ENCODE measurements at places on chromosomes 5 and 9. TPM values are rescaled to one million over a fixed set of nuclear protein-coding genes. Genes with fewer than 3 reads are reported as not detected.

STPG3 gene
- 3.4 TPM for polyA plus RNA-seq

GHR gene
- 10.5 TPM for polyA plus RNA-seq

CDKN2A gene
- 0.15 TPM for polyA plus RNA-seq

OGN gene
- 184 TPM for polyA plus RNA-seq

IL13 gene
- polyA plus RNA-seq: 0.07 TPM

BTNL3 gene
- 158 TPM for polyA plus RNA-seq

DNA sequence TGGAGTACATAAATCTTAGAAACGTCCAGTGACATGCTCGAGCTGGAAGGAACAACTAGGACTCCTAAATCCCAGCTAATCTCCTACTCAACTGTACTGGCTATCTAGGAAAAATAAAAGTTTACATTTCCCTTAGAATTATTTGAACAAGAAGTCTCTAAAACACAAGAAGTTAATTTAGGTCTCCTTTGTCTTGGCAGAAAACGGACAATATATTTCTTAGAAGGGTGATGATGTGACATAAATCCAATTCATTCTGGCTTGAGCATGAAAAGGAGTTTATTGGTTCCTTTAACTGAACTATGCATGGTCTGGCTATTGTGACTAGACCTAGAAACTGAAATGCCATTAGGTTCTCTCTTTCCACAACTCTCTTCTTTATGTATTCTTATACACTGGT is 1242.2 kb upstream of the DMAC1 start:
- H3K27me3 ChIP-seq: no peaks in the 10 kb centered on the region
- H3K36me3 ChIP-seq: no peaks in the 10 kb centered on the region
- DNase-seq: no peak
- H3K4me3 ChIP-seq: no peak overlapping the region

- H3K4me1 ChIP-seq: no peaks in the 10 kb centered on the region
- no peak overlapping the region for H3K27ac ChIP-seq
- no peaks in the 10 kb centered on the region for H3K36me3 ChIP-seq
- no peak overlapping the region for H3K4me3 ChIP-seq
- no peaks in the 10 kb centered on the region for H3K27me3 ChIP-seq
Measured at GRCh38 chr5:92917044-92917443, 664.0 kb downstream of the NR2F1-AS1 start.

- H3K4me3 ChIP-seq: no peak overlapping the region
- H3K27me3 ChIP-seq: no peaks in the 10 kb centered on the region
- no peak for DNase-seq
- H3K4me1 ChIP-seq: no peaks in the 10 kb centered on the region
- peak overlapping the region; percentile 26 for H3K27ac ChIP-seq
- no peaks in the 10 kb centered on the region for H3K36me3 ChIP-seq
Measured at GRCh38 chr5:178372142-178372571, 139.6 kb upstream of the PHYKPL start.

DNA sequence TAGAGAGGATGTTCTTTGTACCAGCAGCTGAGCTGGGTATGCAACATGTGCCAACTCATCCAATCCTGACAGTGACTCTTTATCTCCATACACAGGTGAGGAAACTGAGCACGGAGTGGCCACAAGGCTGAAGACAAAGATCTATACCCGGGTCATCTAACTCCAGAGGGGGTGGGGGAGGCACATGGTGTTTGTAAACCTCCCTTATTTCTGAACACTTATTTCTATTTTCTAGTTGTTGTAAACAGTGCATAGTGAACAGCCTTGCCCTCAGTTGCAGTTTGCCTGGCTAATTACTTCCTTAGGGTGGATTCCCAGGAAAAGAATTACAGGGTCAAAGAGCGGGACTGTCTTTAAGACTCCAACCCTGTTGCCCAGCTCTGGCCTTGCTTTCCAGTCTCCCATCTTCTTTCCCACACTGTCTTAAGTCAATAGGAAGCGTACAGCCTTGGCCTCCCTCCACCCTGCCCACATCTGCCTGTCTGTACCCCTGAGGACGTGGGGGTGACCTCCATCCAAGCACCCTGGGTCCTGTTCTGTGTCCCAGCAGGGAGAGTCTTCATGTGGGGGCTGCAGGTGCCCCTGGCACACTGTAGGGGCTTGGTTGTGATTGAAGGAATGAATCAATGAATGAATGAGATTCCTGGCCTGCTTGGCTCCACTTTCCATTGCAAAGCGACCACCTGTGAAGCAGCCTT is 13.2 kb upstream of the FIBCD1 start:
- no peak overlapping the region for H3K27ac ChIP-seq
- DNase-seq: no peak
- H3K27me3 ChIP-seq: peaks cover 19% of the 10 kb centered on the region
- no peaks in the 10 kb centered on the region for H3K4me1 ChIP-seq
- no peaks in the 10 kb centered on the region for H3K36me3 ChIP-seq

- no peak overlapping the region for H3K27ac ChIP-seq
- H3K27me3 ChIP-seq: no peaks in the 10 kb centered on the region
- H3K36me3 ChIP-seq: no peaks in the 10 kb centered on the region
- DNase-seq: no peak
- H3K4me1 ChIP-seq: peaks cover 10% of the 10 kb centered on the region
Measured at GRCh38 chr5:104942735-104943134, 1380.1 kb upstream of the NUDT12 start.

DNA sequence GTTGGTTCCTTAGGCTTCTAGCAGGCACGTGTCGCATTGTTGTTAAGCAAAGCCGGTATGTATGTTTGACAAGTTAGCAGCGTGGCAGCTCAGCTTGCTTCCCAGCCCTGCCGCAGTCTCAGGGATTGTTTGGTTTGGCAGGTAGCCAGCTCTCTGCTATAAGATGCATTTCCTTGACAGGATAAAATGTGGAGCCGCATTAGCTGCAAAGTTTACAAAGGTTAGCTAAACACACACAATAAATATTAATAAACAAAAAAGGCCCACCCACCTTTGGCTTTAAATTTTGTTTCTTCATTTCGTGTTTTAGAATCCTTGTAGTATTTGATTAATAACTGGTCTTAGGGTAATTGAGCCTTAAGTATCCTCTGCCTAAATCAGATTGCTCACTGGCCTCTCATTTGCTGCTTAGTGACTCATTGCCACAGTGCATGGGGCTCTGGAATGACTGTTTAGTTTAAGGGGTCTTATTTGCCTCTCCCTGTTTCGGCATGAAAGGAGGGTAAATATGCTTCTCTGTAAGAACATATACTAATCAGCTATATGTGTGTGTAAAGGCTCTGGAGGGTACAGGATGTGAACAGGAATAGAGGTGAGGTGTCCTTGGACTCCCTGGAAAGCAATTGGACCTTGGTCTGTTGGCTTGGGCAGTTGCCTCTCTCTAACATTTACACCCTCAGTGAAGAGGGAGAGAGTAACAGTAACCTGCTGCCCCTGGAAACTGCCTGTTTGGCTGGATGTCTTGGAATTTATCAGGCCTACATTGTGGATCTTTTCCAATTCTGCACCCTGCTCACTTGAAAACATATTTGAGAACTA is 122.0 kb downstream of the GDNF start:
- H3K27ac ChIP-seq: peak overlapping the region; percentile 47
- H3K27me3 ChIP-seq: no peaks in the 10 kb centered on the region
- DNase-seq: peak; percentile 84
- no peaks in the 10 kb centered on the region for H3K36me3 ChIP-seq

DNA sequence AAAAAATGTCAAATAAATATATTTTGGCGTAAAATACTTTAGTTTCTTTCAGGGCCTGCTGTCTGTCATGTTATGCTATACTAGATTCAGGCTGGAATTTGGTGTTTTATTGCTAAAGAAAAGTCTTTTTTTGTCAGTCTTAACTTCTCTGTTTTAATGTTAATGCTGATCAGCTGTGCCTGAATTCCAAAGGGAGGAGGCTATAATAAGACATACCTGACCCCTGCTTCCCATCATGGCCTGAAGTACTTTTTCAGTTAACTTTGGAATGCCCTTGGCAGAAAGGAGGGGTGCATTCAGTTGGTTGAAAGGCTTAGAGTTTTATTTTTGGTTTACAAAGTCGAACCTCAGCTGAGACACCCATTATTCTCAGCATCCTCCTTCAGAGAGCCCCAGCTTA is 58.1 kb upstream of the PANK3 start:
- H3K27ac ChIP-seq: no peak overlapping the region
- no peaks in the 10 kb centered on the region for H3K27me3 ChIP-seq
- no peaks in the 10 kb centered on the region for H3K4me1 ChIP-seq
- H3K4me3 ChIP-seq: no peak overlapping the region

DNA sequence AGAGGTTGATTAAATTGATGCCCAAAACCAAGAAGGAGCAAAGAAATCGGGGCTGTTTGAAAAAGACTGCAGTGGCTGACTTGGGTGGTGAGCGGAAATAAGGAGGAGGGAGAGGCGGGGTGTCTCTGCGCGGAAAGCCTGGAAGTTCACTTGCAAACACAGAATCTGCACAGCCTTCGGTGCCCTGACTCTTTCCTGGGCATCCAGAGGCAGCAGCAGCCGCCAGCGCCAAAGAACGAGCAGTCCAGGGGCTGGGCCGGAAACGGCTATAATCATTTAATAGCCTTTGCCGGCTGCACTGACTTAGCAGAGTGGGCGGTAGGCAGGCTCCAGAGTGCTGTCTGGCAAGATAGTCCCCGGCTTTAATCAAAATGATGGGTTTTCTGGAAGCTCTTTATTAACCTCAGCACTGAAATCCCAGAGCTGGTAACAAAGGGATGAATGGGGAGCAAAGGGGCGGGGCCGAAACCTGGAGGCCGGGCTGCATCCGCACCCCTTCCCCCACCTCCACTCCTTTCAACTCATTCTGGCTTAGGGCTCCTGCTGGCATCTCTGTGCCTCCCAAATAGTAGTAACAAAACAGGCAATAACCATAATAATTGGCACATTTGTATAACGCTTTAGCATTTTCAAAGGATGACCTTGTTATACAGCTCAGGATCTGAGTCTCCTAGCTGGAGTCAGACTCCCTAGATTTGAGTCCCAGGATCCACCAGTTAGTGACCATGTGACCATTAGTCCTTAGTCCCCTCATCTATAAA is 35.7 kb downstream of the PCDHAC2 start:
- DNase-seq: peak; percentile 10
- H3K27me3 ChIP-seq: peaks cover 14% of the 10 kb centered on the region
- H3K4me3 ChIP-seq: no peak overlapping the region
- H3K36me3 ChIP-seq: no peaks in the 10 kb centered on the region
- no peaks in the 10 kb centered on the region for H3K4me1 ChIP-seq

GRCh38 chr5:438481-438981 is 4.4 kb upstream of the EXOC3 start:
- no peaks in the 10 kb centered on the region for H3K27me3 ChIP-seq
- no peak for DNase-seq
- H3K36me3 ChIP-seq: no peaks in the 10 kb centered on the region
- H3K27ac ChIP-seq: no peak overlapping the region
- H3K4me1 ChIP-seq: peaks cover 6% of the 10 kb centered on the region

DNA sequence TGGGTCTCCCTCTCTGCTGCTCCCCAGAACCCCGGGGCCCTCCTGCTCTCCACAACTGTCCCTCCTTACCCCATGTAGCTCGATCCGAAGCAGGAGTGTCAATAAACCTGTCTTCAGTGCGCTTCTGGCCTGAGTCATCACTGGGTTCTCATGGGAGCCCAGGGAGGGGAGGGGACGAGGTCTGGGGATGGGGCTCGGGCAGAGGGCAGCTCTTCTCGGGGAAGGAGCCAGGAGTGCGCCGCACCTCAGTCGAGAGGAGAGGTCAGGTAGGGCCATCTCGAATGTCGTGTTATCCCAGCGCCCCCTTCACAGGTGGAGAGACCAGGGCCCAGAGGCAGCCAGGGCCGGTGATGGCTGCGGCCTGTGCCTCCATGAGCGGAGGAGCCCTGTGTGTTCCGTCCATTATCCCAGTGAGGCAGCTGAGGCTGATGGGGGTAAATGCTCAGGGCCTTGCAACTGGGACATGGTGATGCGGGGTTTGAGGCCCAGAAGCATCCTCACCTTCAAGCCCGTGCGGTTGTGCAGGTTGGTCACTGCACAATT is 52.1 kb downstream of the LRSAM1 start:
- H3K27me3 ChIP-seq: no peaks in the 10 kb centered on the region
- H3K27ac ChIP-seq: no peak overlapping the region
- H3K36me3 ChIP-seq: peaks cover 57% of the 10 kb centered on the region
- DNase-seq: no peak

GRCh38 chr9:22990349-22990748 is 543.7 kb downstream of the DMRTA1 start:
- no peak overlapping the region for H3K4me3 ChIP-seq
- H3K36me3 ChIP-seq: no peaks in the 10 kb centered on the region
- DNase-seq: no peak
- H3K4me1 ChIP-seq: no peaks in the 10 kb centered on the region

DNA sequence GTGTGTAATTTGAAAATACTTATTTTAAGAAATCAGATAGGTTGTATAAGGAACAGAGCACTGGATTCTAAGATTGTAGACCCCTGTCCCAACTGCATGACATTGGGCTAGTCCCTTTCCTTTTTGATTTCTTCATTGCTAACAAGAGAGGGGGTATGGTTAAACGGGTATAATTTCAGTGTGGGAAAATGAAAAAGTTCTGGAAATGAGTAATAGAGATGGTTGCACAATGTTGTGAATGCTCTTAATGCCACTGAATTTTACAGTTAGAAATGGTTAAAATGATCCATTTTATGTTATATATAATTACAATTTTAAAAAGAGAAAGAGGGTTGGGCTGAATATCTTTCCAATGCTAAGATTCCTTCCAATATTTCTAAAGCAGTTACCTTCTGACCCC is 103.3 kb upstream of the LHFPL2 start:
- H3K4me3 ChIP-seq: no peak overlapping the region
- no peaks in the 10 kb centered on the region for H3K27me3 ChIP-seq
- H3K4me1 ChIP-seq: no peaks in the 10 kb centered on the region
- no peak for DNase-seq

DNA sequence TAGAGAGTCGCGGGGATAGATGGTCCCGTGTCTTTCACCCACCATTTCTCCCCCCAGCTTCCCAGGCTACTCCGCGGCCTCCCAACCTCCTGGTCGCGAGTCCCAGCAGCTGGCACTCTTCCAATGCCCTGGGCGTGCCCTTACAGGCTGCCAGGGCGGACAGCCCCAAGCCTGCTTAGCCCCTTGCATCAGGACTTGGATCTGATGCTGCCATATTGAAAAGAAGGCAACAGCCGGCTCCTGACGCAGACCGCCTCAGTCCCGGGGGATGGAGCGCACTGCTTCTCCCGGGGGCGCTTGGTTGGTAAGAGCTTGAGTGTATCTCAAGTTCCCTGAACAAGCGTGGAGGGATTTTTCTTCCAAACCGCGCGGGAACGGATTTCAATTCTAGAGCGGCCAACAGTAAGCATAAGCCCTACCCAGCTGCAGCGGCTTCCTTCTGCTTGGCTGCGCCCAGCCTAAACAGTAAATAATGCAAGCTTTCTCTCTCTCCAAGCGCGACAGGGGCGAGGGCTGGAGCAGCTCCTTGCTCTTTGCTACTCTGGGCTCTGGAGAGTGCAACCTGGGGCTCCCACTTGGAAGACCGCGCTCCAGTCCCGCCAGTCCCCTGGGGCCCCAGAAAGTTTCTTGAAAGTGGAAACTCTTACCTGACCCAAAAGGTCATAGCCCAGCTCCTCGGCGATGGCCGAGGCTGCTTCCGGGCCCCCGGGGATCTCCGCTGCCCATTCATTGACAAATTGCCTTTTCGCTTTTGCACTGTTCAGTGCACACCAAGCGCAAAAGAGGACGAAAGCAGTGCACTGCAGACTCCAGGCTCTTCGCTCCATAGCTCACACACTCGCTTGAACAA is 607 bp downstream of the PCSK1 start:
- H3K27ac ChIP-seq: peak overlapping the region; percentile 33
- DNase-seq: no peak
- H3K27me3 ChIP-seq: peaks cover 47% of the 10 kb centered on the region
- peak overlapping the region; percentile 23 for H3K4me3 ChIP-seq
- no peaks in the 10 kb centered on the region for H3K36me3 ChIP-seq

GRCh38 chr5:52961274-52961681 is 27.9 kb upstream of the ITGA2 start:
- H3K4me1 ChIP-seq: peaks cover 12% of the 10 kb centered on the region
- no peaks in the 10 kb centered on the region for H3K36me3 ChIP-seq
- no peak for DNase-seq

GRCh38 chr5:172143875-172144274 is 44.1 kb downstream of the STK10 start:
- H3K4me3 ChIP-seq: no peak overlapping the region
- H3K4me1 ChIP-seq: peaks cover 24% of the 10 kb centered on the region
- no peaks in the 10 kb centered on the region for H3K27me3 ChIP-seq
- peaks cover 5% of the 10 kb centered on the region for H3K36me3 ChIP-seq
- H3K27ac ChIP-seq: no peak overlapping the region

Data from large intestine (tissue), 12 donors.